ENCODE measurements at places on chromosomes 12 and 14.

- DNase-seq = no peak
Observed at GRCh38 chr14:69922198-69922597, 43.0 kb downstream of the SMOC1 start.

- no peak for DNase-seq
Observed at GRCh38 chr12:55172686-55173085, 46.5 kb downstream of the OR9K2 start.

DNA sequence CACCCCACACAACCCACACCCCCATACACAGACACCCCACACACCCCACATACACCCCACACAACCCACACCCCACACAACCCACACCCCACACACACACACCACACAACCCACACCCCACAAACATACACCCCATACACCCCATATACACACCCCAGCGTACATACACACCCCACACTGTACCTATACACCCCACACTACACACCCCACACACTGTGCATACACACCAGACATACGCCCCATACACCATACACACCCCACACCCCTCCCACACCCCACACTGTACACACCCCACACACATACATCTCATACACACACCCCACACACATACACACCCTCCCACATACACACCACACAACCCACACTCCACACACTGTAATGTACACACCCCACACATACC is 80.2 kb downstream of the NOC4L start:
- DNase-seq = no peak

DNA sequence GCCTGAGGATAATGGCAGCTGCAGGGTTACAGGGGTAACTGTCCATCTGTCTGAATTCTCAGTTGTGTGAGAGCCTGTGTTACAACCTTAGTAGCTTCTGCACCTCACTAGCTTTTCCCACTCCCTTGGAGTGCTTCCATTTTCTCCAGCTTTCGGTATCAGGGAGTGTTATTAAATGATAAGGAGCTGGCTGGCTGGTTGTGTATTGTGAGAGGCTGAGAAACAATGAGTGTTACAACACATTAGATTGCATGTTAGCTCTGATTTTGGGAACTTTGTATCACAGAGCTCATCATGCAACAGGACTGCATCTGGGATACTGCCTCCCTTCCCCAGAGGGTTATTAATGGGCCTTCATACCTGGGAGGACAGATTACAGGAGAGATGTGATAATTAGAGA is 723.7 kb downstream of the DIO2 start:
- no peak for DNase-seq

- DNase-seq = no peak
Observed at GRCh38 chr12:42798811-42799438, 209.4 kb upstream of the PRICKLE1 start.

DNA sequence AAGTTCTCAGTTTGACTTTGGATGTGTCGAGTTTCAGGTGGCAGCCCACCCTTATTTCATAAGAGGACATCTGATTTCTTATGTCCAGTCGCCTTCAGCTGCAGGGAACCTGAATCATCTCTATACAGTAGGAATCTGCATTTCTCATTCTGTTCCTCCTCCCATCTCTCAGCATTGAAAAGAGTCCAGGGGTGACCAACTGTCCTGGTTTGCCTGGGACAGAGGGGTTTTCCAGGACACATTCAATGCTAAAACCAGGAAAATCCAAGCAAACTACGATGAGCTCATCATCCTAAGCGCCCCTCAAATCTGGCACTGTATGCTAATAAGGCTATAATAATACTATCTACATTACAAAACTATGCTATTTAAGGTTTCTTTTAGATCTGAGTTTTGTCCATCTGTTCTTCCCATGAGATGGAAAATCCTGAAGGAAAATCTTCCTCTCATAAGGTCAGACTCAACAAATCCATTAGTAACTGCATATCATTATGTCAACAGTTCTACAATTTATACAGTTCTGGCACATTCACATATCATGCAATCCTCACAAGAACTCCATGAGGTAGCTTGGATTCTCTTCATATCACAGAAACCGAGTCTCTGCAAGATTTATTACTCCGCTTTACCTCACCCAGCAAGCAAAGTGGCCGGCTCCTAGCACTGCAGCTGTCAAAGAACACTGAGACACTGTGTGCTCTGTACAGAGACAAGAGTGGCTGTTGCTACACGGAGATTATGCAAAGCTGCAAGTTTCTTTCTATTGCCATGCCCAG is 15.6 kb upstream of the CALM1 start:
- DNase-seq = no peak

DNA sequence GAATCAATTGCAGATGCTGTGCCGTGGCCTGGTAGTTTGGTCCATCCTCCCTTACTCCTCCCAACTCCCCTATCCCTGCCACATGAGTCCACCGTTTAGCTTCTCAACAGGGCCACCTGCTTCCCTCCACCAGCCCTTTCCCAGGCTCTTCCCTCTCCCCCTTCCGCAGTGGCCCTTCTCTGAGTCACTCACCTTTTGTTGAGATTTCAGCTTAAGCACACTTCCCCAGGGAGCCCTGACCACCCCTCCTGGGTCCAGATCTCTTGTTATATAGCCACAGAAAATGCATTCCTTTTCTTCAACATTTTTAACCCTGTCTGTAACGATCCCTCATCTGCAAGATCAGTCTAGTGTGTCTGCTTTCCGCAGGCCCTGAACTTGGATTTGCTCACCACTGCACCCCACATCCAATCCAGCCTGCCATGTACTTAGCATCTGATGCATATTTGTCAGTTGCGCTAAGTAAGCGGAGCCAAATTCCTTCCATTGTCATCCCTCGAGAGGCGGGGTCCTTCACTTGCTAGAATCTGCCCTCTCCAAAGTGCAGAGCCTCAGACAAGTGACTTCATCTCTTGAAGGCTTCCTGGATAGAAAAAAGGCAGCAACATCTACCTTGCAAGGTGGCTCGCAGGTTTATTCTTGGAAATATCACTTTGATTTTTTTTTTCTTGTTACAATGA is 41.1 kb downstream of the TMEM63C start:
- no peak for DNase-seq

GRCh38 chr14:21047378-21047781 is 5.2 kb downstream of the RNASE7 start:
- DNase-seq = no peak

DNA sequence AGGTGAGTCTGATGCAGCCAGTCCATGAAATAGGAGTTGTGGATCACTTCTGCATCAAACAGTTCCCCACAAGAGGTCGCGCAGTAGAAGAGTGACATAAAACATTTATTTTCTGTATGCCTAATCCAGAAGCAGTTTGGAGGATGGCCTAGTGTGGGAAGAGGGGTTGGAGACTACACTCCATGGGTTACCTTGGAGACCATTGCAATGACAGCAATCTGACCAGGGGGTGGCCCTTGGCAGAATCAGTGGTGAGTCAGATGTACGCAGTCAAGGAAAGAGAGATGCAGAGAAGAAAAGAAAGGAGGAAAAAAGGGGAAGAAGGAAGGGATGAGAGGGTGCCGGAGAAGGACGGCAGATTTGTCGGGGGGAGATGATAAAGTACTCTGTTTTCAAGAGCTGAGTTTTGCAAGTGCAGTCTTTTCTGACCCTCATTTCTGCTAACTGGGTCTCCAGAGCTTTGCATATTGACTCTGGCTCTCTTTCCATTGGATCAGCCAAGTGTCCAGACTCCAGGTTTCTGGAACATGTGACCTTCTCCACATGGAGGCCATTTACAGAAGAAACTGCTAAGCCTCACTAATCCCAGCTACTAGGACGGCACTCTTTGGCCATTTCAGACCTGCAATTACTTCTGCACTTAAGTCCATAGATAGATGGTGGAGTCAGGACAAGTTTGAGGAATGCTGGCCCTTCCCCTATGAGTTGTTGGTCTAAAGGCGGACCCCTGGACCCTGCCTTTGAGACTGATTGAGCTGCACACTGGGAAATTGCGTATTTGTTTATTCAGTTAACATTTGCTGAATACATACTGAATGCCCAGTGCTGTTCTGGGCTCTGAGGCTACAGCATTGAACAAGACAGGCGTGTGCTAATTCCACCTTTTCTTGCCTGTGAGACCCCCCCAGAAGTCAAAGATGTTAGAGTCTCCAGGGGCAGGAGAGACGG is 424.2 kb downstream of the BCL11B start:
- DNase-seq = no peak

GRCh38 chr14:64841772-64842750 is 37.6 kb downstream of the SPTB start:
- no peak for DNase-seq

DNA sequence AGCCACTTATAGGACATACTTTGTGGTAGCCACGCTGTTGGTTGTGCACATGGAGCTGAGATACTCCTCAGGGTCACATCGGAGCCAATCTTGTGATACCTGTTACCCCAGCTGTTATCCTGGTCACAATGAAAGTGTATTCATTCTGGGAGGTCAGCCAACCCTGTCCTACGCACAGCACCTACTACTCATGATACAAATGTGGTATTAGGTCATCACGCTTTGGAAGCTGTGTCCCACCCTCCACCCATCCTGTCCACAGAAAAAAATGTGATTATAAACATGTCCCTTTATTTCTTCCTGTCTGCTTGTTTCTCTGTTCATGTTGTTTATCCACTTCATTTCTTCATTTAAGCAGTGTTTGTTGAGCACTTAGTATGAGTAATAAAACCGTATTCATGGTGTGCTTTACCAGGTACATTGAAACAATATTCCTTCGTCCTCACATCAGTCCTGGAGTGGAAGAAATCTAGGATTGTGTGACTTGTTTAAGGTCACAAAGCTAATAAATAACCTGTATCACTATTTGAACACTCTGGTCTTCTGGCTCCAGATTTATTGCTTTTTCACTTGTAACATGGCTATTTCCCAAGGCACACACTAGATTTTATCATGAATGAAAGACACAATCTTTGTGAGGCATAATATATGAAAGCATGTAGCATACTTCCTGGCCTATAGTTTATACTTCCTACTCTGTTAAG is 73.1 kb downstream of the DERA start:
- DNase-seq = no peak

GRCh38 chr12:32136404-32136803 is 29.8 kb downstream of the BICD1 start:
- DNase-seq = no peak

DNA sequence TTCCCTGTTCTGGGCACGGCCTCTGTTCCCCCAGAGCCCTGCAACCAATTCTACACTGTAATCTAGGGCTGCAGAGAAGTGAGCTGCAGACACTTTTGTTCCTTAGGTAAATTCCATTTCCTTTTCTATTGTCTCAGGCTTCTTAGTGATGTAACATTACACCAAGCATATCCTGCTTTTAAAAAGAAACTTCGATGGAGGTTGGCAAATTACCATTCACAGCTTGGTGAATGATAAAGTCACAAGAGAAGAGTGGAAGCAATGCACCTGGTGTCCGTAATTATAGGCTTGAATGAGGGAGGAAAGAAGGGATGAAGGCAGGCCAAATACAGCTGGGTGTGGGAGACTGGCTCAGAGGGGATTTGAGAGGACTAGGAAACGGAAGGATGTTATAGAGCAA is 68.6 kb downstream of the PPM1A start:
- DNase-seq = no peak

- DNase-seq = no peak
Observed at GRCh38 chr12:63318933-63319332, 167.9 kb upstream of the AVPR1A start.

DNA sequence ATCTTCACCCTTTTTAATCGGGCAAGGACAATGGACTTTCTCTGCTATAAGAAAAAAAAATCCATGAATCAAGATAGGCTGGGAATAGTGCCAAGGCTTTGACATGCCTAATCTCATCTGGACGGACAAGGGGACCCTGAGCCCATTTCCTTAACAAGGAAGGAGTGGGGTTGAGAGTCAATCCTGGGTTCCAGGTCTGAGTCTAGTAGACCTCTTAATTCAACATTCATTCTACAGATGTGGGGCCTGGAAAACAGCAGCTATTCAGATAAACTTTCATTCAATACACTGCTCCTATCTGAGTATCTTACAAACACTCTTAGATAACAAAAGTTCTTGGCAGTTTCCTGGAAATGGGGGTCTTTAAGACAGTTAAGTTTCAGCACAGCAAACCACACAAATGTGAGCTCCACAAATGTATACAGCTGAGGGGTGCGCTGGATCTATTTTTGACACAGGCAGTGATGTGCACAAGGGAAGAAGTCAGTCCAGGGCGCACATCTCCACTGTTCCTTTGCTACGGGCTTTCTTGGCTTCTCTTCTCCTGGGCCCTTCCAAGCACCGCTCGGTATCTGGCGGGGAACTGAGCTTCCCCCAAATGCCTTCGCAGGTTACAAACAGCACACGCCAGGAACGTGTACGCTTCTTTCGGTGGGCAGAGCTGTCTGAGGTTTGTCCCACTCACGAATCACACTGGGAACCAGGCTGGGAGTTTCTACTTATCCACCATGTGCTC is 82.2 kb upstream of the GPR68 start:
- no peak for DNase-seq

Data from activated CD4-positive, alpha-beta T cell treated with anti-CD3 and anti-CD28 coated beads for 24 hours (primary cell).